ENCODE measurements at places on chromosomes 3 and 15. TPM values are rescaled to one million over a fixed set of nuclear protein-coding genes. Genes with fewer than 3 reads are reported as not detected.

SLC28A1 gene
- total RNA-seq: not detected

SLC24A5 gene
- not detected for total RNA-seq

GOLGA8T gene
- total RNA-seq: 0.14 TPM

ADGRG7 gene
- not detected for total RNA-seq

WDR49 gene
- total RNA-seq: under 0.01 TPM

SLC9C1 gene
- total RNA-seq: 0.14 TPM

ABCC5 gene
- total RNA-seq: 13.2 TPM

CNTN6 gene
- 0.18 TPM for total RNA-seq

SYNPR gene
- not detected for total RNA-seq

MYL3 gene
- not detected for total RNA-seq

DUOX2 gene
- under 0.01 TPM for total RNA-seq

FAM81A gene
- 0.18 TPM for total RNA-seq

ANKUB1 gene
- not detected for total RNA-seq

PARP15 gene
- total RNA-seq: 0.14 TPM

UBAP1L gene
- 0.71 TPM for total RNA-seq

KCNH8 gene
- total RNA-seq: not detected

CLDN11 gene
- 563 TPM for total RNA-seq

PIERCE2 gene
- 1.8 TPM for total RNA-seq

PXYLP1 gene
- total RNA-seq: 6.6 TPM

PSTPIP1 gene
- total RNA-seq: not detected

TRAT1 gene
- total RNA-seq: not detected

KLHL40 gene
- not detected for total RNA-seq

ACTRT3 gene
- 3.7 TPM for total RNA-seq

Data from smooth muscle cell of bladder (primary cell).